Upper lobe of right lung (tissue), 1 donor: ENCODE measurements at places on chromosomes 12 and 14.

DNA sequence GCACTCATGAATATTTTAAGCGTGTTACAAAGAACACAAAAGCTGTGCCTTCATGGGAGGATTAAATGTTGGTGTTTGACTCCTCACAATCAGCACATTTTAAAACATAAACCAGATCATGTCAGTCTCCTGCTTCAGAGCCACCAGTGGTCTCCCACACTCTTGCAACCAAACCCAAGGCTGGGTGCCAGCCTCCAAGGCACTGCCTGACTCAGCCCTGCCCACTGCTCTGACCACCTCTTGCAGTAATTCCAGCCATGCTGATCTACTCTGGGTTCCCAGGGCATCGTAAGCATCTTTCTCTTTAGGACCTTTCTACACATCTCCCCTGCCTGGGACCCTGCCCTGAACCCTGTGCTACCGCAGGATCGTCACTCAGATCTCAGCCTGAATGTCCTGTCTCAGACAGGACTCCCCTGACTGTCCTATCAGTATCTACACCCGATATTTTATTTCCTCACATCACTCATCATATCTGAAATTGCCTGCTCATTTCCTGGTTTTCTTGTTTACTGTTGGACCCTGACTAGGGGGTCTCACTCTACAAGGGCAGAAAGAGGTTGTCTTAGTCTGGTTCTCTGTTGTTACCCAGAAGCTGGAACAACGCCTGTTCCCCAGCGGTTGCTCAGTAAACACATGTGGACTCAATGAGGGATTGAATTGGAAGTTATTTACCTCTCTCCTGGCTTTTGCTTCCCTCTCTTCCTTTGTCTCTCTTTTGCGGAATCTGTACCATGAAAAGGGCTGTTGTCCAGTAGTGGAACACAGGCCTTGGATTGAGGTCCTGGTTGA, 449.8 kb downstream of the RAD51B start:
- no peak for DNase-seq
- no peaks in the 10 kb centered on the region for H3K36me3 ChIP-seq
- no peaks in the 10 kb centered on the region for H3K27me3 ChIP-seq
- H3K27ac ChIP-seq, result peak overlapping the region; percentile 63
- peaks cover 52% of the 10 kb centered on the region for H3K4me1 ChIP-seq

DNA sequence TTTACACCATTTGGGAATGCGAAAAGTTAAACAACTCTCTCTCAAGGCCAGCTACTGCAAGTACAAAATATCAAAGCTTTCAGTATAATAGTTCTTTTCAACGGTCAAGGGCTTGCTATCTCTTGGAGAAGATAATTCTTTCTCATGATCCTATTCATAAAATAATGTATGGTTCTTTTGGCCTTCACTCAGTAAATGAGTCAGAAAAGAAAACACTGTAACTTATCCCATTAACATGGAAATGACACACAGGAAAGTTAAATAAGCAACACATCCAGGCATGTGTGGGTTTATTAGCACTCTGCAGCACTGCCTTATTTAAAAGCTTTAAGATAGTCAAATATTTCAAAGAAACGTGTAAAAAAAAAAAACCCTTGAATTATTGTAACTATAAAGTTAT, 36.9 kb downstream of the ZFC3H1 start:
- no peaks in the 10 kb centered on the region for H3K4me1 ChIP-seq
- H3K27ac ChIP-seq, result no peak overlapping the region
- DNase-seq, result no peak
- H3K36me3 ChIP-seq, result peaks cover 99% of the 10 kb centered on the region
- no peaks in the 10 kb centered on the region for H3K27me3 ChIP-seq

DNA sequence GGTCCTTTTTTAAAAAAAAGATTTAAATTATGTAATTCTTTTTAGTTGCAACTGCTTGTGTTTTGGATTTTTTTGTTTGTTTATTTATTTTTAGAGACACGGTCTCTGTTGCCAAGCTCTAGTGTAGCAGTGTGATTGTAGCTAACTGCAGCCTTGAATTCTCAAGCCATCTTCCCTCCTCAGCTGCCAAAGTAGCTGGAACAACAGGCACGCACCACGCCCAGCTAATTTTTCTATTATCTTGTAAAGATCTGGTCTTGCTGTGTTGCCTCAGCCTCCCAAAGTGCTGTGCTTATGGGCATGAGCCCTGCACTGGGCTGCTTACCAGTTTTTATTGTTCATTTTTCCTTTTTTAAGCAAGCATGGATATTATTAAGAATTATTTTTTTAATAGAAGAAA, 10.6 kb upstream of the ART4 start:
- no peak overlapping the region for H3K4me3 ChIP-seq
- H3K27me3 ChIP-seq, result no peaks in the 10 kb centered on the region
- H3K27ac ChIP-seq, result no peak overlapping the region

DNA sequence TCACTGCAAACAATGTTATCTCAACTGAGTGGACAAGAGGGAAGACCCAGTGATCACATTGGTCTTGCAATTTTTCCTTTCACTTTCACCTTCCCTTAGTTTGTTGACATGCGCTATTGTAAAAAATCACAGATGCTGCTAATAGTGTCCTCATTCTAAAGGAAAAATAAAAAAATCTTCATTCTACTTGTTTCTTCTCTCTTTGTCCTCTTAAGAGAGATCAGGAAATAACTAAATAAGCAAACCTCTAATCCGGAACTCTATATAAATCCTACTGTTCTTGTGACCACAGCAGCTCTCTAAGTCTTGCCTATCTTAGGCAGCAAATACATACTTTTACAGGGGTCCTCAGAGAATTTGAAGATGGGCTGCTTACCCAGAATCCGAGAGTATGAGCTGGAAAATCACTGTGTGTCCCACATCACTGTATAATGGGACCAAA, 257.7 kb downstream of the NAV3 start:
- no peaks in the 10 kb centered on the region for H3K4me1 ChIP-seq
- no peaks in the 10 kb centered on the region for H3K36me3 ChIP-seq
- H3K4me3 ChIP-seq, result peak overlapping the region; percentile 4
- peak overlapping the region; percentile 0 for H3K27ac ChIP-seq
- no peak for DNase-seq

GRCh38 chr14:69105326-69105725, 47.6 kb downstream of the DCAF5 start:
- DNase-seq, result no peak
- H3K4me3 ChIP-seq, result no peak overlapping the region
- H3K4me1 ChIP-seq, result peaks cover 6% of the 10 kb centered on the region
- H3K36me3 ChIP-seq, result peaks cover 38% of the 10 kb centered on the region
- H3K27me3 ChIP-seq, result no peaks in the 10 kb centered on the region

DNA sequence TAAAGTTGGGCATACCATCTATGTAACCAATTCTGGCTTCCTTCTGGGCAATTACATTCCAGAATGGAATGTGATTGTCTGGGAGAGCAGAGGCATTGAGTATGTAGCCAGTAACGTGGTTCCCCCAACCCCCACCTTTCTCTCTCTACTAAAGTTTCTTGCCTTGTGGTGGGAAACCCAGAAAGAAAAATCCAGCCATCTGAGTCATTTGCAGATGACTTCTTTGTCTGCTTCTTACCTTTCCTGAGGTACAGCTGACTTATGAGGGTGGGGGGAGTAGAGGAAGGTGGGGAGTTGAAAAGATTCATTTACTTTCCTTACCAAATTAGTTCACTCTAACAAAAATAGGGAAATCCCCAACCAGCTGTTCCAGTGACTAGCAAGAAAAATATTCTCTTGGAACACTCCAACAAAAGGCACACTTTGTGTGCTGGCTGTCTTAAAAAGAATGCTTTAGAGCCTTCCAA, 112.1 kb upstream of the FRMD6 start:
- H3K4me1 ChIP-seq, result no peaks in the 10 kb centered on the region
- no peak overlapping the region for H3K27ac ChIP-seq
- no peaks in the 10 kb centered on the region for H3K36me3 ChIP-seq
- DNase-seq, result no peak
- H3K27me3 ChIP-seq, result no peaks in the 10 kb centered on the region

DNA sequence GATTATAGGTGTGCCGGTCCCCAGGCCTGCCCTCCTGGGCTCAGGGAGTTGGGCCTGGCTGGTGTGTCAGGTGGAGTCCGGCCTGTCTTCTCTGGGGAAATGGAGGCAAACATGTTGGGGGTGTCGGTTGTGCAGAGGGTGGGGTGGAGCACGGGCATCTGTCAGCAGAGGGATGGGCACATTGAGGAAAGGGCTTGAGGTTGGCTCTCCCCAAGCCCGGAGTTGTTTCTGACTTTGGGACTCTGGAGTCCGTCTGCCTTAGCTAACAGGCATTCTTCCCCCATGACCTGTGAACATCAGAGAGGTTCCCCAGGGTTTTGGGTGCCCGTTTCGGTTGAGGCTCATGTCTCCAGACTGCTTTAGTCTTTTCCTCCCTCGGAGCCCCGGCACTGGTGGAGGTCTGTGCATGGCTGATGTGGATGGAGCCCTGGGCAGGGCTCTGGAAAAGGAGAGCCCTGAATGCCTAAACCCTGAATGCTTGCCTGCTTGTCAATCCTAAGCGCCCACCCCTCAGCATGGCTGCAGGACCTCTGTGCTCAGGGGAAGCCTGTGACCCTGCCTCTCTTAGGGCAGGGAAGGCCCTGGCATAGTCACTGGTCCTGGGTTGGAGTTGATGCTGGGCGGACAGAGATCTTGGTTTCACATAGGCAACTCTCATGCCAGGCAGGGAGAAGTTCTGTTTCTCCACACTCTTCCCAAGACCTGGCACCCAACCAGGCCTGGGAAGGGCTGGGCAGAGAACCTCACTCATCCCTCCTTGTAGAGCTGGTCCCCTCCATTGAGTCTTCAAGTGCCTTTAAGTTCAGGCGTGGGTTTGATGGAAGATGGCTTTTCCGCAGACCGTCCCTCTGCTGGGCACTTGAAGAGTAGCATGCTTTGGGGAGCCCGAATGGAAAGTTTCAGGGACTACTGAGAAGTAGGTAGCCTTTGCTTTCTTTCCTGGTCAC, 12.9 kb downstream of the NYNRIN start:
- H3K4me1 ChIP-seq, result no peaks in the 10 kb centered on the region
- no peak for DNase-seq
- H3K4me3 ChIP-seq, result no peak overlapping the region
- no peaks in the 10 kb centered on the region for H3K27me3 ChIP-seq
- no peak overlapping the region for H3K27ac ChIP-seq

DNA sequence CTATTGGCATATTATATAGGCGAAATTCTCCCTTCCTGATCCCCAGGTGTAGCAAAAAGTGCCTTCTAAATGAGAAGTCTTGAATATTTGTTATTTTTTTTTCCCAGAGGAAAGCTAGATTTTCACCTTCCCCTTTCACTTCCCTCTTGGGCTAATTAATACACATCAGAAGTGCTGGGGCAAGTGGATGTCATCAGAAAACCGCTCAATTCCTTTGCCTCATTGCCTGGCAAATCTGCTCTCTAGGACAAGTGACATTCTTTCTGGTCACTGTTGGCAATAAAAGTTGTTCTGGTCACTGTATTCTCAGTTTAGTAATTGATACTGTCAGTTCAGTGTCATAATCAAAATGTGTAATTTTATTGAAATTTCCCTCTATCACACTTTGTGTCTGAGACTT, 174.5 kb downstream of the ETNK1 start:
- no peak overlapping the region for H3K4me3 ChIP-seq
- no peaks in the 10 kb centered on the region for H3K4me1 ChIP-seq
- no peaks in the 10 kb centered on the region for H3K27me3 ChIP-seq
- no peak for DNase-seq
- no peak overlapping the region for H3K27ac ChIP-seq

- no peak overlapping the region for H3K27ac ChIP-seq
- no peak for DNase-seq
- H3K4me1 ChIP-seq, result peaks cover 8% of the 10 kb centered on the region
- H3K36me3 ChIP-seq, result no peaks in the 10 kb centered on the region
Observed at GRCh38 chr12:2240984-2241383, 188.2 kb downstream of the CACNA1C start.

GRCh38 chr12:5923751-5924150, 21.3 kb downstream of the ANO2 start:
- DNase-seq, result no peak
- H3K27ac ChIP-seq, result no peak overlapping the region
- no peaks in the 10 kb centered on the region for H3K36me3 ChIP-seq
- no peaks in the 10 kb centered on the region for H3K4me1 ChIP-seq

DNA sequence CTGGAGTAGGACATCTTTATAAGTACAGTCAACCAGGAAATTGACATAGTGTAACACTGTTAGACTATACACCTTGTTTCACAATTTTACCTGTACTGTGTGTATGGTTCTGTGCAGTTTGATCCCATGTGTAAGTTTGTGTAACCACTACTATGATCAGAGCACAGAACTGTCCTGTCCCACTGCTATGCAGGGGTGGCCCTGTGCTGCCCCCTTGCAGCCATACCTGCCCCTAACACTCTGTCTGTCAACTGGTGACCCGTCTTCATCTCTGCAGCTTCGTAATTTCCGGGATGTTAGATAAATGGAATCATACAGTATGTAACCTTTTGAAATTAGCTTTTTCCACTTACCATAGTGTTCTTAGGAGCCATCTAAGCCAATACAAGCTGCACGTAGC, 58.7 kb upstream of the RD3L start:
- no peaks in the 10 kb centered on the region for H3K36me3 ChIP-seq
- H3K27ac ChIP-seq, result no peak overlapping the region
- H3K27me3 ChIP-seq, result no peaks in the 10 kb centered on the region
- no peak overlapping the region for H3K4me3 ChIP-seq

- no peak overlapping the region for H3K4me3 ChIP-seq
- peak overlapping the region; percentile 28 for H3K27ac ChIP-seq
- H3K27me3 ChIP-seq, result no peaks in the 10 kb centered on the region
- H3K4me1 ChIP-seq, result peaks cover 30% of the 10 kb centered on the region
- no peaks in the 10 kb centered on the region for H3K36me3 ChIP-seq
- DNase-seq, result no peak
Observed at GRCh38 chr12:575129-575502, 88.1 kb downstream of the NINJ2 start.

DNA sequence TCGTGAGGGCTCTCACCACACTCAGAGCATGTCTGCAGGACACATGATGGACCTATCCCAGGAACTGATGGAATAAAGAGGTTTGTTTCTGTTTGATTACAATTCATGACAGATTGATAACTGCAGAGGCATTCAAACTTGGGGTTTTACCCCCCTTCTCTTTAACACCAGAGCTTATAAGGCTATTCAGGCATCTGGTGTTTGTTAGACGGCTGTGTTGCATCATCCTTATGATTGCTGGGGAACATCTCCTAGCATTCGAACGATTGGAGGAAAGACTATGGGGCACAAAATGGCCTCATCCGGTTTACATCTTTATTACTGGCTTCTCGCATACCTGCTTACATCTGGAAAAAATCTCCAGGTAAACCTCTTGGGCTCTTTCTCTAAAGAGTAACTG, 191.8 kb downstream of the MSRB3 start:
- no peak overlapping the region for H3K27ac ChIP-seq
- H3K4me1 ChIP-seq, result no peaks in the 10 kb centered on the region

GRCh38 chr14:22509036-22509709, 79.9 kb downstream of the DAD1 start:
- no peaks in the 10 kb centered on the region for H3K36me3 ChIP-seq
- no peak overlapping the region for H3K27ac ChIP-seq
- H3K4me1 ChIP-seq, result peaks cover 5% of the 10 kb centered on the region
- no peak for DNase-seq
- no peaks in the 10 kb centered on the region for H3K27me3 ChIP-seq
- H3K4me3 ChIP-seq, result no peak overlapping the region

DNA sequence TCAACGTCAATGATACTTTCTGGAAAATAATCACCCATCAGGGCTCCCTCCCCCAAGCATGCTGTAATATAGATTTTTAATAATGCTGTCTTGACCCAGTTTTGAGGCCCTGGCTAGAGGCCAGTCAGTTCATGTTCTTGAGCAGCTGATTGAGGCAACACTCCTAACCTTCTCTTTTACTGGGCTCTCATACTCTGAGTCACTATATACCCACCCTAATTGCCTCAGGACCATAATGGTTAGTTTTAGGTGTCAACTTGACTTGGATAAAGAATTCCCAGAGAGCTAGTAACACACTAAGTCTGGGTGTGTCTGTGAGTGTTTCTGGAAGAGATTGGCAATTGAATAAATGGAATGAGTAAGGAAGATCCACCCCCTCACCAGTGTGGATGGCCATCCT, 527.0 kb upstream of the ATP2B1 start:
- H3K4me1 ChIP-seq, result no peaks in the 10 kb centered on the region
- no peak for DNase-seq
- H3K36me3 ChIP-seq, result no peaks in the 10 kb centered on the region
